ENCODE measurements at places on chromosomes 12 and 14. TPM values are rescaled to one million over a fixed set of nuclear protein-coding genes. Genes with fewer than 3 reads are reported as not detected.

SCN8A gene
- total RNA-seq: 3.1 TPM

NR2C1 gene
- total RNA-seq: 42.7 TPM

ITGB7 gene
- total RNA-seq: 0.75 TPM

SELPLG gene
- 0.42 TPM for total RNA-seq

STON2 gene
- 17.9 TPM for total RNA-seq

REP15 gene
- total RNA-seq: 1.3 TPM

B4GALNT3 gene
- 5.1 TPM for total RNA-seq

ACRBP gene
- 0.89 TPM for total RNA-seq

CDCA4 gene
- 34.6 TPM for total RNA-seq

Measured in kidney epithelial cell (primary cell).